ENCODE measurements at places on chromosomes 16 and 17. TPM values are rescaled to one million over a fixed set of nuclear protein-coding genes. Genes with fewer than 3 reads are reported as not detected.

DNA sequence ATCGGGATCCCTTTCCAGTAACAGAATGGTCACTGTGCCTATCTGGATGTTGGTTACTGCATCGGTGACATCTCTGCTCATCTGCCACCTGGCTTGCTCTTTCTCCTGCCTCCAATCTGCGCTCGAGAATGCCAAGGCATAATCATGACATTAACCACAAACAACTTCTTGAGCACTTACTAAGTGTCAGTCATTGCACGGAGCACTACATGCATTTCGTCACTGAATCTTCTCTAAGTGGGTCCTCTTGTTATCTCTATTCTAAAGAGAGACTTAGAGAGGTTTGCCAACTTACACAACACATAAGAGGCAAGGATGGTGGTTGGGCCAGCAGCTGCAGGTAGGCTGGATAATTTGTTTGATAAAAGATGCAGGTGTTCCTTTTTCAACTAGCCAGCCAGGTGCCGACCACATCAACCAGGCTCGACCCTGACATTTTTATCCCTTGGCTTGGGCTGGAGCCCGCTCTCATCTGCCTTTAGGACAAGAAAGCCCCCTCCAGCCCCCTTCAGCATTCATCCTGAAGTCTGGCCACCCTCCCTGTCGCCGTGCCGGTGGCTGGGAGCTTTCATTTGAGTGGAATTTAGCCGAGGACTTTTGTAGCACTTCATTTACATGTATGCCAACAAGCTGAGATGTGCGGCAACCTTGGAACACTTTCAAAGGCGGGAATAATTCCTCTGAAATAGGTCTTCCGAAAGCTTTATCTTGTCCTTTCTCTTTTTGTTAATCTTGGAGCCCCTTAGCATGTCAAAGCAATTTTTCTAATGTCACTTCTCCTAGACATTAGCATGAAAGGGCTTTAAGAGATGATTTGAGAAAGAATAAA is 89.3 kb upstream of the NKD1 start:
- DNase-seq: no peak

GRCh38 chr16:22971346-22971924 is 157.5 kb downstream of the HS3ST2 start:
- DNase-seq: no peak

DNA sequence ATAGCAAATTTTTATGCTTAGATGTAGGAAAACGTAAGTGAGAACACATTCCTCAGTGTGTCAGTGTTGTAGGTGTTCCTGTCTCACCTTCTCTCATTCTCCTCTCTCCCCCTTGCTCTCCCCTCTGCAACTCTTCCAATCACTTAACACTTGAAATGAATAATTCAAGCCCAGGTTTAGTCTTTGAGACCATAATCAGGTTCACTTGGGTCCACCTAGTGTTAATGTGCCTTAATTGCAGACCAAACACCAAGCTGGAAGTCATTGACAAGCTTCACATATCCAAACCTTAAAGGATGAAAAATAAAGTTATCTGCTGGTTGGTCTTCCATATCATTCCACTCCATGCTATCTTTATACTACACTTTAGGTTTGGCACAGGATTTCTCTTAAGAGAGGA is 37.0 kb downstream of the STXBP4 start:
- no peak for DNase-seq

DNA sequence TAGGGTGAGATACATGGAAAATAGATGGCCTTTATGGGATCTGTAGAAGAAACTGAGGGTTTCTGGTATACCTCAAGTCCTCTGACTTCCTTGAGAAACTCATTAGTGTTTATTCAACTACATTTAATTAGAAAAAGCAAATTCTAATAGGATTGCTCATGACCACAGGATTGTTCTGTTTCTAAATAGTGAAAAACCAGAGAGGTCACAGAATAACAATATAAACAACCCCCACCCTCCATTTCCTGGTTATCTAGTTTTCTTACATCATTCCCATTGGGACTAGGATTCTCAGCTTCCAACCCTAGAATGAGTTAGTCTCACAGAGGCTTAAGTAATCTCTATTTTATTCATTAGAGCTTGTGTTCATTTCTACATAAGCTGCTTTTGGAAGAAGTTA is 30.0 kb downstream of the SF3B3 start:
- peak; percentile 88 for DNase-seq

- DNase-seq: no peak
Observed at GRCh38 chr17:71085238-71086033, 916.1 kb downstream of the KCNJ2 start.

- no peak for DNase-seq
Observed at GRCh38 chr17:31511195-31511578, 119.7 kb downstream of the RAB11FIP4 start.

DNA sequence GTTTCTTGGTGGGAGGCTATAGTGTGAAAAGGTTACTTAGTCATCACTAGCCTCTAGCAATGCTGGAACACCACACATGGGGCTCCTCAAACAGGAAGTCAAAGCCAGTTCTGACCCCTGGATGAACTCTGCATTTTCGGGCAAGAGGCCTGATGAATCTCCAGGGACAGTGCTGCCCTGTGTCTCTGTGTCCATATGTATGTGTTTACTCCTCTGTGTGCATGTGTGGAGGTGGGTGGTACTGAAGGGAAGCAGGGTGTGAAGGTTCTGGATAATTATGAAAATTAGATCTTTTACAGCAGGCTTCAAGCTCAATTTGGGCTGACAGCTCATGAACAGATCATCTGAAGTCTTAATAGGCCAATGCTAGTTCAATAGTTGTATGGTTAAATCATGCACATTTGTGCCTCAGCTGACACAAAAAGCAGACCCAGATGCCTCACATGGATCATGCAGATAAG is 133.6 kb downstream of the SNX11 start:
- DNase-seq: peak; percentile 45

DNA sequence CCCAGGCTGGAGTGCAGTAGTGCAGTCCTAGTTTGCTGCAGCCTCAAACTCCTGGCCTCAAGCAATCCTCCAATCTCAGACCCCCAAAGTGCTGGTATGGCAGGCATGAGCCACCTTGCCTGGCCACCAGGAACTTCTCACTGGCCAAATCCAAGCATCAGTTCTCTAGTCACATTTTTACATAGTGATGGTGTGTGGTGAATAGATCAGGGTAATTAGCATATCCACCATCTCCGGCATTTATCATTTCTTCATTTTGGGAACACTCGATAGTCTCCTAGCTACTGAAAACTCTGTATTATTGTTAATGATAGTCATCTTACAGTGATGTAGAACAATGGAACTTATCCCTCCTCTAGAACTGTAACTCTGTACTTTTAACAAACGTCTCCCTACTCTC is 58.3 kb downstream of the RAB11FIP4 start:
- no peak for DNase-seq

DNA sequence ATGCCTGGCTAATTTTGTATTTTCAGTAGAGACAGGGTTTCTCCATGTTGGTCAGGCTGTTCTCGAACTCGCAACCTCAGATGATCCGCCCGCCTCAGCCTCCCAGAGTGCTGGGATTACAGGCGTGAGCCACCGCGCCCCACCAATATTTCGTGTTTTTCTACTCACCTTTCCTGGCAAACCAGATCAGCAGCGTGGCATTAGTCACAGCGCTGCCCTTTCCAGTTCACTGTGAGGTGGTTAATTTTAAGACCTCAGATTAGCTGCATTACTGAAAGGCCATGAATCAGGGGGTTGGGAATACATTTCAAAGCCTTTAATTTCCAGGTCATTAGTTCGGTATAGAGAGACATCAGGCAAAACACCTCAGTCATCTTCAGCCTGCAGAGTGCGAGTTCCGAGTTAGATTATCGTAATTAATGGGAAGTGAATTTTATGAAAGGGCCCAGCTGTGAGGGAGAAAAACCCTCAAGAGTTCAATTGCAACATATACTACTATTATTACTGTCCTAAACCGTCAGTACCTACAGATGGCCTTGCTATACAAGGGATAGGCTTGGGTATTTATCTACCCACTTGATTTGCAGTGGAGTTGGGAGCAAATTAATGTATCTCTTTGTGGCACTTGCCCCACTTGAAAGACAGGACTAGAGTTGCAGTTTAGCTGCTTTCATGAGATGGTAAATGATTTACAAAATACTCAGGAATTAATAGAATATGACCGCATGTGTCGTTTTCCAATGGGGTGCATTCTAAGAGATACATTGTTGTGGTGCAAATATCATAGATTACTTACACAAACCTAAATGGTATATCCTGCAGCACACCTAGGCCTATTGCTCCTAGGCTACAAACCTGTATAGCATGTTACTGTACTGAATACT is 2.1 kb upstream of the USP32 start:
- DNase-seq: no peak

SYNGR3 gene
- 0.96 TPM for total RNA-seq

ZNF597 gene
- 1.8 TPM for total RNA-seq
